ENCODE measurements at places on chromosomes 3 and 15.

DNA sequence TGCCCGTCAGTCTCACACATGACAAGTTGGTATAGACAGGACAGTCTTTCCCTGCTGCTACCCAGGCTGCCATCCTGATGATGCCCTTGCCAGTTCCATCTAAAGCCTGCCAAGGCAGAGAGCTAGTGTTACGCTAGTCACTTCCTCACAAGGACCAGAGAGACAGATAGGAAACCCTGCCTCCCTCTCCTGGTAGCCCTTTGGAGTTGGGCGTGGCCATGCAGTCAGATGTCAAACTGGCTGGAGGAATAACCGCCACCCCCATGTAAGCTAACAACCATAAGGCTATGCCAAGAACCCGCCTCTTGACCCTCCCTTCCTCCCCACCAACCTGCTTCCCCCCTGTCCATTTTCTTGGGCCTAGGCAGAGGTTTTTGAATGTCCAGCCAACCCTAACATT is 2.8 kb downstream of the TMEM115 start:
- DNase-seq: no peak

- no peak for DNase-seq
Measured at GRCh38 chr3:56956906-56957305, 103.6 kb upstream of the SPATA12 start.

DNA sequence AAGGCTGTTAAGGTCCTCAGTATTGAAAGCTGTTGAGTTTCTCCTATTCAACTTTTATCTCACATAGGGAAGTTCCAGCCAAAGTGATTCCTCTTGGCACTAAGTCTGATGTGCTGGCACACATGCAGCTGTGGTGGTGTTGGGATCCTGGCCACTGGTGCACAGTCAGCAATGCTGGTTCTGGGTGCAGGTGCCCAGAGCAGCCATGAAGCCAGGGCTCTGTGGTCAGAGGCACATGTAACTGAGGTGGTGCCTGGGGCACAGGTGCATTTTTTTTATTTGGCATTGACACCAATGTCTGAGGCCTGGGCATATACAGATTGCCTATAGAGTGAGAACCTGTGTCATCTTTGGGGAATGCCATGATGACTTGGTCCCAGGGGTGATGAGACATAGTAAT is 271.4 kb downstream of the POLQ start:
- no peak for DNase-seq

- DNase-seq: no peak
Measured at GRCh38 chr3:94173673-94174434, 111.0 kb downstream of the NSUN3 start.

DNA sequence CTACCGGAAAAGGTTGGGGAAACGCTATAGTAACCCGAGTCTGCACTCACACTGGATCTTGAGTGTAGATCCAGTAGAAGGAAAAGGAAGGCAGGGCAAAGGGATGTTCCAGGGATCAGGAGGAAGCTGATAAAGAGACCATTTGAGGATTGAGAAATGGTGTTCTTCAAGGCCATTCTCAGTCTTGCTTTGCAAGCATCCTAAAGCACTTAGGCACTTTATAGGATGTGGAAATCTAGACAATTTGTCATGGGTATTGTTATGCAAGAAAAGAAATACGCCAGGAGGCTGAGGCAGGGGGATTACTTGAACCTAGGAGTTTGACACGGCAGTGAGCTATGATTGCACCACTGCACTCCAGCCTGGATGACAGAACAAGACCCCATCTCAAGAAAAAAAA is 13.2 kb upstream of the SCAMP5 start:
- DNase-seq: no peak

DNA sequence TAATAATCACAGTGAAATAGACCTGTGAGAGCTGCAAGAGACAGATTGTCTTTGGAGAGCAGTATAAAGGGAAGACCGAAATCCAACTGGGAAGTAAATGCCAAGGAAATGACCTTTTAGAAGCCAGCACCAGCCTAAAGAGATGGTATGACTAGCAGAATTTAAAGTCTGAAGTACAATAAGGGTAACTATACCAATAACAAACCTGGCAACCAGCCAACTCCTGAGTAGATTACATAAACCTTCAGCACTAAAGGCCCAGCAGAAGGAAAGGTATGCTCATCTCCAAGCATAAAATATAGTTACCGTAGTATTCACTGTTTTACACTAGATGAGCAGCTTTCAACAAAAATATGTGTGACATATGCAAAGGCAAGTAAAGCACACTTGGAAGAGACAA is 155.1 kb upstream of the SATB1 start:
- no peak for DNase-seq

DNA sequence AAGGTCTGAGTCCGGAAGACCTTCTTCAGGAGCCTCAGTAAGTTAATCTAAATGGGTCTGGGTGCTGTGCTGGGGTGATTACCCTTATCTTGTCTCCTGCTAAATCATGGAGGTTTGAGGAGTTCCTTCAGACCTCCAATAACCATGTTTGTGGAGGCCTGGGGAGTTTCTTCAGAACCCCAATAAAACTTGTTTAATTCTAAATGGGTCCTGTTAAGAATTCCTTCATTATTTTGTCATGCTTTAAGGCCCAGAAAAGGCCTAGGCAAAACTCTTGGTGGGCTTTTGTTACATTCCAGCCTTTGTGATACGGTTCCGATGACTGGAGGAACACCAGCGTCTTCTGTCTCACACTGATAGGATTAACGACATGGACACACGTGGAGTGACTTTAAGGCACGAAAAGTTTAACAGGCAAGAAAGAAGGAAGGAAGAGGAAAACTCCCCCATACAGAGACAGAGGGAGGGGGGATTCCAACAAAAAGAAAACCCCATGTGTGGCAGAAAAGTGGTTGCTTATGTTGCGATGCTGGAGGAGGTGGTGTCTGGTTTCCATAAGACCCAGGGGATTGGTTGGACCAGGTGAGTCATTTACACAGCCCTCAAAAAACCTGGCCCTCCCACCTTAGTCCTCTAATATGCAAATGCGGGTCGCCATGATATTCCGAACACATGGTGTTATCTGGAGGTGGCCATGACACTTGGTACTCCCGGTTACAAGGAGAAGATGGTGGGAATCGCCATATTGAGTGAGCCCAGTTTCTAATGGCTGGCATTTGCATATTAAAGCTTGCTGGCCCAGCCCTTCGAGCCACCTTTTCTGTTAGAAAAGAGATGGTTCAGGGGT is 72.6 kb upstream of the MFGE8 start:
- no peak for DNase-seq

DNA sequence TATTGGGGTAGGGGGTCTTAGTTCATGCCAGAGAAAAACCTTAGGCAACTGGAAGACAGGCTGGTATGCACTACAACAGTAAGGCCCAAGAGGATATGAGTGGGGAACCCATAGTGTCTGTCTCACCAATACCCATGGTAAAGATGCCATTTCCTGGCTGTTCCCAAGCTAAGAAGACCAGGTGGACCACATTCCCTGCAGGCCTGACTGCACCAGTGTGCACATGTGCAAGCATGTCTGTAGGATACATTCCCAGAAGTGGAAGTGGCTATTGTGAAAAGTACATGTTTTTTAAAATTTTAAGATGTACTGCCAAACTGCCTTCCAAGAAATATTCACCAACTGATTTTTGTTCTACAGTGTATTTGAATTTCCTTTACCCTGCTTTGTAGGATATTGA is 207.3 kb upstream of the CTNNB1 start:
- no peak for DNase-seq

DNA sequence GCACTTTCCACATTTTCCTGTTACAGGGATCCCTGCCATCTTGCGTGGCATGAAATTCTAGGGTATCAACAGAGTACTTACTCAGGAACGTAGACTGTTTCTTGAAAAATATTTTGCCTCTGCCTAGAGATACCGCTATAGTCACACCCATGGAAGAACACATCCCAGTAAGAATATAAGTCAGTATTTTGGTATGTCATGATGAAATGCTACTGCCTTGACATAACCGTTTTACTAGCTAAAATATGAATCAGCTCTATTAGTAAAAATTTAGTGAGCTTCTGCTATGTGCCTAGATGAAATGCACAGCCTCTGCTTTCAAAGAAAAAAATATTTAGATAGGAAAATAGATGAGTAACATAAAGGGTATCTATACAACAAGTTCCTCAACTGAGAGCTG is 276.4 kb downstream of the TBC1D5 start:
- DNase-seq: no peak

GRCh38 chr3:30613133-30613825 is 6.9 kb downstream of the TGFBR2 start:
- DNase-seq: no peak

DNA sequence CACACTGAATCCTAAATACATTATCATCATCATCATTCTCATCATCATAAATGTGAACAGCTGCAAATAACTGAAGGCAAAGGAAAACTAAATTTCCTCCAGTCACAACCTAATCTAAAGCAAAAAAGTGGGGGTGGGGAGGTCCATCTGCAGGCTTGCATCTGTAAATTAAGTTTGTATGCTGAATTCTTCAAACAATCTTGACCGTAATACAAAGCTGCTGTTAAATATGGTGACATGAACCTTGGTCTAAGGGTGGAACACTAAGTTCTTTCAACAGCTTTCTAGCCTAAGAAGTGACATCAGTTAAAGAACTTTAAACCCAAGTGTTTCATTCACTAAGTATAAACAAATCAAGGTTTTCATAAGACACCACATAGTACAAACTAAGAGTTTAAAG is 4.3 kb downstream of the LRRFIP2 start:
- no peak for DNase-seq

Data from mesenteric fat pad (tissue), 1 donor.